HepG2 (cell line): ENCODE measurements at places on chromosomes 11 and 22.
A peak's percentile ranks its signal among the peaks of the same experiment; 100 is the strongest.

GRCh38 chr11:119729951-119730613 lies 1.1 kb upstream of the NECTIN1 start:
- no peak for DNase-seq

DNA sequence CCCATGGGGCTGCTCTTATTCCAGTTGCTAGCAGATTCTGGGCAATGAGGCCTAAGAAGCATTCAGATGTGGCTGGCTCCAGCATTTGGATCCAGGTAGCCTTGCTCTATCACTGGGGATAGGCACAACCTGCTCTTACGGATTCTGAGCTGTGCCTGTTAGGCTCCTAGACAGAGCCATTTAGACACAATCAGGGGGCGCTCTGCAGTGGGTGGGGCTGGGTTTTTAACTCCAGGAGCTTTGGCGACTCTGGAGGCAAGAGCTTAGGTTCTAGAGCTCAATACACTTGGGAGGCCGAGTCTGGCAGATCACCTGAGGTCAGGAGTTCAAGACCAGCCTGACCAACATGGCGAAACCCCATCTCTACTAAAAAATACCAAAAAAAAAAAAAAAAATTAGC lies 32.0 kb downstream of the KCNC1 start:
- DNase-seq: no peak

GRCh38 chr11:96506041-96506440 lies 116.2 kb downstream of the JRKL start:
- DNase-seq: no peak

DNA sequence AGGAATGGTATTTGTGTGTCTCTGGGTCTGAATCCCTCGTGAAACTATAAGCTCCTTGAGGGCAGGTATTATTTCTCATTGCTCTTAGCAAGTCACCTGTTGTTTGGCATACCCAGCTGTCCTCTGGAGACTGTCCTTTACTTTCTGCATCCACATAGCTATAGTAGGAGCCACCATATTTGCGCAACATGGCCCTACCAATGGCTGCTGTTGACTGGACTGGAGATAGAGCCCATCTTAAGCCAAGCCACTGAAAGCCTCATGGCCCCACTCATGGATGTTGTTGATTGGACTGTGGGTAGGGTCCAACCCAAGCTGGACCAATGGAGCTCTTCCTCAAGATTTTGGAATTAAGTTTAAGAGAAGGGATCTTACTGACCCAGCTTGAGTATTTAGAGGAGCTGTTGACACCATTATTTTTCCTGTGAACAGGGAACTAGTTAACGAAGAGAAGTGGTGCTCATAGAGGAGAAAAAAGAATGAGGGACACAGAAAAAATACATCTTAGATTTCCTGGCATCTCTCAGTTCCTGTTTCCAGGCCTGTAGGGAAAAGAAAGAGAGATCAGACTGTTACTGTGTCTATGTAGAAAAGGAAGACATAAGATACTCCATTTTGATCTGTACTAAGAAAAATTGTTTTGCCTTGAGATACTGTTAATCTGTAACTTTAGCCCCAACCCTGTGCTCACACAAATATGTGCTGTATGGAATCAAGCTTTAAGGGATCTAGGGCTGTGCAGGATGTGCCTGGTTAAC lies 47.2 kb downstream of the LRRC74B start:
- no peak for DNase-seq

DNA sequence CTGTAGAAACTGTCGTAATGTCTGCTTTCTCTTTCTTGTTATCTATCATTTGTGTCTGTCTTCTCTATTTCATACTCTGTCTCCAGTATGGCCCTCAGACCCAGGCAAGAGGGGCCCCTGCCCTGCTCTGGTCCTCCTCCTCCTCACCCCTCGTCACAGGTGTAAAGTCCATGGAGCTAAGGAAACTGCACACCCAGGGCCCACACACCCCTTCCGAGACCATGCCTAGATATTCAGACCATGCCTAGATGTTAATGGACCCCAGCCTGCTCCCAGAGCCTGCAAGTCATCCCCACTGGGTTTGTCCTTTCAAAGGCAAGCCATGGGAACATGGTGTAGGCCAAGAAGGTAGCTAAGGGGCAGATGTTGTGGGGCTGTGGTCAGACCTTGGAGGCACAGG lies 24.1 kb upstream of the ANO1 start:
- DNase-seq: no peak

- DNase-seq: no peak
Measured at GRCh38 chr22:43566561-43567332, 154.9 kb downstream of the MPPED1 start.

DNA sequence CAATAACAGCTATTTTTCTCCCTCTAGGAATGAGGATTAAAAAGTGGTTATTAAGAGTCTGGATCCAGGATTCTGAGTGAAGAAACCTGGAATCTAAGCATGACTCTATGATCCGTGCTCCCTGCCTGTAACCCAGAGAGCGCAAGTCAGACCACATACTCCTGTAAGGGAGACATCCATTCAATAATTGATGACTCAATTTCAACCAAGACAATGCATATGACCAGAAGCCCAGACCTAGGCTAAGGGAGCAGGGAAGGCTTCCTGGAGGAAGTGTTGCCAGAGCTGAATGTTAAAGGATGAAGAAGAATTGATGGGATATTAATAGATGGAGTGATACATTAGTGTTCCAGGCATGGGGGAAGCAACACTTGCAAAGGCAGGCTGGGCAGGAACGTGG lies 13.8 kb upstream of the PAMR1 start:
- no peak for DNase-seq

- no peak for DNase-seq
Measured at GRCh38 chr11:96113193-96113681, 189.3 kb upstream of the MTMR2 start.

DNA sequence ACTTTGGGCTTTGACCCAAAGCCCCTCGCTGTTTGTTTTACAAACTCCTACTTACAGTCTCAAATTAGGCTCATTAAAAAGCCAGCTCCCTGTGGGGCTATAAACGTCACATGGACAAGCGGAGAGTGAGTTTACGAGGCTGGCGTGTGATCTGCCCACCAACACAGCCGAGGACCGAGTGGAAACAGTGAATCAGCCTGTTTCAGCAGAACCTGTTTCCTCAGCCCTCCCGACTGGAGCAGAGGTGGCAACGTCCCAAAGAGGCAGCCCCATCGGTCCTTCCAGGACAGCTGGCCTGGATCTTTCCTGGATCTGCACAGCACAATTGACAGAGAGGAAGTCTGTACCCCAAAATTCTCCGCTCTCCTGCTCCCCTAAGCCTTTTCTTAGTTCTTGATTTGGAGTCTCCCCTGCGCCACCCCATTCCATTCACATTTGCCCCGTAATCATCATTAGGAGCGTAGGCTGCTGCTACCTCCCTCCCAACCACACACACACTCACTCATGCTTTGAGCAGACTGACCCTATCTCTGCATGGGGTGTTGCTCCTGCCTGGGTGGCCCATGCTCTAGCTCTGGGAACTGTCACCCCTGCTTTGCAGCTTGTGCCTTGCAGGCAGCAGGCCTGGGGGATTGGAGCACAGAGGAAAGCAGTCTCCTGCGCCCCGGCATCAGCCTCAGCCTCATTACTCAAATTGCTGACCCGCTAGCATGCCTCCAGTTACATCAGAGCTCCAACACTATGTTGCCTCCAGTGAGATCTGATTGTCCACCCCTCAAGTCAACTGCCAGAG lies 117.8 kb downstream of the NAT10 start:
- DNase-seq: no peak

- no peak for DNase-seq
Measured at GRCh38 chr11:104846216-104846615, 52.0 kb downstream of the CASP12 start.

DNA sequence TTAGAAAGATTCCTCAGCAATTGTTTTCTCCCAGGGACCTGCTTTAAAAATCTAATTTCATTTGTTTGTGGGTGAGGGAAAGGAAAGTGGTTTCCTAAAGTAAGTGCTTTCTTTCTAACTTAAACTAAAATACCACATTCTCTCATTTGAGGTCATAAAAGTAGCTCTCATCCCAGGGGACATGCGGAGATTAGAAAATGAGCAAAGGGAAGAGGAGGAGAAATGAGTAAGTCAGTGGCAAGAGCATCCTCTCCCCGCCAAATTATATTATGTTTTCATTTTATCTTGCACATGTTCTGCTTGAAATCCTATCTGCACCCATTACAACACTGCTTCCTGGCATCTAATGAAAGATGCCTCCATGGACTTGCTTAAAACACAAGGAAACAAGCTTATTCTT lies 191.4 kb downstream of the ARHGAP42 start:
- DNase-seq: no peak

- DNase-seq: no peak
Measured at GRCh38 chr11:9577556-9577955, 4.1 kb downstream of the WEE1 start.

DNA sequence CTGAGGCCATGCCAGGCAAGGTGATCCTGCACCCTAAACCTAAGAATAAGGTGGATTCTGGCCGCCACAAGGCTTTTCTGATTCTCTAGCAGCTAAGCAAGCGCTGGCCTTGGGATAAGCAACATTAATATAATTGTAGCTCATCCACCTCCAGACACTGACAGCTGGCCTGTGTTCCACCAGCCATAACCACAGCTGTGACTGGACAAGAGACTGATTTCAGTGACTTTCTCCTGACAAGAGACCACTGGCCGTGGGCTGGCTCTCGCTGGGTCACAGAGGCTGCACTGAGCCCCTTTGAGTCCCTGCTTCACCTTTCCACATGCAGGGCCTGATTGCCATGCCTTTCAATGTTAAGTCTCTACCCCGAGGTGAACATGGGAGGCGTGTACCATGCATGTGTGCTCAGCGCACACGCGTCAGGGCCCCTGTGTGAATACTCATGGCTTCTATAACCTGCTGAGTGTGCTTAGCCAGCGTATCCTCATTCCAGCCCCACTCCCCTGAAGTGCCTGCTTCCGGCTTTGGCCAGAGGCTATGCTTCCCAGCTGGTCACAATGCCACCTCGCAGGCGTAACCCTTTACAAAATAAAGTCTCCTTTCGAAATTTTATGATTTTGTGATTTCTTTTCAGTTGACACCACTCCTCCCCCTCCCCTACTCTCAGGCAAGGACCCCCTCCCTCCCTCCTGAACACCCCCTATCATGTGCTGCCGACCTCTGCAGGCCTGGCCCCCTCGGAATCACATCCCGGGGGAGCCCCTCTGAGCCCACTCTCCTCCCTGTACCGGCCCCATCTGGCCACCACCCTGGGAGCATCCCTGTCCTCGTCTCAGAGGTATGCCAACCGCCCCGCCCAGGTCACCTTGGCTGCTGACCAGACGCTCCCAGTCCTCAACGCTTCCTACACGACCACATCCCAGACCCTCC lies 128.1 kb downstream of the CTTN start:
- DNase-seq: no peak

DNA sequence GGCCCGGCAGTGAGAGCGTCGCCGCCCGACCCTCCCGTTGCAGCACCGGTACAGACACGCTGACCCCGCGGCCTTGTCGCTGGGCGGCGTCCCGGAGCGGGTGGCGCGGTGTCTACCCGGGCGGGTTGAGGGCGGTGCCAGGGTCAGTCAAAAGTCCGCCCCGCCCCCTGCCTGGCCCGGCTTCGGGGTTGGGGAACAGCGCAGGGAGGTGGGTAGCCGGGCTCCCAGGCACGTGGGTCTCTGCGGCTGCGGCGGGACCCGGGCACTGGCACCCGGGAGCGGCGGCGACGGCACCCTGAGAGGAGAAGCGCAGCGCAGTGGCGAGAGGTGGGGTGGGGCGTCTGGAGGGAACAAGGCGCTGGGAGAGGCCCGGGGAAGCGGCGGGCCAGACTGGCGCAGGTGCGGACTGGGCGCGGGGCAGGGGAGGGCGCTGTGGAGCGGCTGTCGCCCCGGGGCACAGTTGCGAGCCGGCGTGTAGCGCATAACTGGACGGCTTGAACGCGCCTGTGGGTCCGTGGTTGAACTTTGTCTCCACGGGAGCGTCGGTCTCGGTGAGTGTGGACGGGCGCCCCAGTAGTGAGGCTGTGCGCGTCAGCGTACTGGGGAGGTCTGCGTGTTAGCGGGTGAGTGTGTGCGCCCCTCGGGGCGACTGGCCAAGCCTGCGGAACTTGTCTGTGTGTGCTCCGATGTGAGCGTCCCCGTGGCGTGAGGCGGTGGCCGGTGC lies at the start of gene P2RY2:
Gene P2RY2, plus strand, starts transcription at position 176 of the 724 bp plus-strand sequence. CDS start 15,879 bp downstream, outside the sequence.
- DNase-seq: peak; percentile 53

- no peak for DNase-seq
Measured at GRCh38 chr11:42319921-42320320, 860.5 kb upstream of the LRRC4C start.

GRCh38 chr22:46457502-46458488 lies 79.6 kb downstream of the CELSR1 start:
- no peak for DNase-seq

- DNase-seq: no peak
Measured at GRCh38 chr11:128361451-128362020, 225.8 kb downstream of the ETS1 start.

GRCh38 chr11:10568486-10568941 lies at the start of gene LYVE1:
Gene LYVE1 (minus strand): TSS chr11:10568665. CDS start chr11:10568532, 133 bp downstream.
- peak; percentile 65 for DNase-seq

DNA sequence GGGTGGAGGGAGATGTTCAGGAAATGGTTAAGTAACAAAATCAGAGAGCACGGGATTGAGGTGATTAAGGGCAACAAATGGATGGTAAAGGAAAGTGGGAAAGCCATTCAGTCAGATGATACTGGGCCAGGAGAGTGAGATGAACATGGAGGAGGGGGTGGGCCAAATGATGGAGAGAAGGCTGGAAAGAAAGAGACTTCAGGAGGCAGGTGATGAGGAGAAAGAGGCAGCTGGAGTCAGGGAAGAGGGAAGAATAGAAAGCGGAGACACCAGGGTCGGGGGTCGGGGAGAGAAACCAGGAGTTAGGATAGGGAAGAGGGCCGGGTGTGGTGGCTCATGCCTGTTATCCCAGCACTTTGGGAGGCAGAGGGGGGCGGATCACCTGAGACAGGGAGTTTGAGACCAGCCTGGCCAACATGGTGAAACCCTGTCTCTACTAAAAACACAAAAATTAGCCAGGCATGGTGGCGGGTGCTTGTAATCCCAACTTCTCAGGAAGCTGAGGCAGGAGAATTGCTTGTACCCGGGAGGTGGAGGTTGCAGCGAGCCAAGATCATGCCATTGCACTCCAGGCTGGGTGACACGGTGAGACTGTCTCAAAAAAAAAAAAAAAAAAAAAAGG lies 4.7 kb upstream of the KDM2A start:
- DNase-seq: no peak

- DNase-seq: no peak
Measured at GRCh38 chr11:40314327-40314726, 1145.1 kb downstream of the LRRC4C start.

GRCh38 chr11:44258190-44258489 lies 51.8 kb downstream of the ALX4 start:
- no peak for DNase-seq

DNA sequence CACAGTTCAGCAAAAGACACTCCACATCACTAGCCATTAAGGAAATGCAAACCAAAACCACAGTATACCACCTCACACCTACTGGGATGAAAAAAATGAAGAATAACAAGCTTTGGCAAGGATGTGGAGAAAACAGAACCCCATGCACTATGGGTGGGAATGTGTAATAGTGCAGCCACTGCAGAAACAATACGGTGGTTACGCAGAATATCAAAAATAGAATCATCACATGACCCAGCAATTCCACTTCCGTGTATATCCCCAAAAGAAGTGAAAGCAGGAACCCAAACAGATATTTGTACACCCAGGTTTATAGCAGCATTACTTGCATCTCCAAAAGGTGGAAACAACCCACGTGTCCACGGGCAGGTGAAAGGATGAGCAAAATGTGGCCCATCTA lies 20.8 kb downstream of the CARS1 start:
- no peak for DNase-seq

GRCh38 chr11:85827748-85828639 lies 17.1 kb upstream of the SYTL2 start:
- no peak for DNase-seq

GRCh38 chr11:6646918-6647679 lies 8.5 kb downstream of the DCHS1 start:
- DNase-seq: no peak

- no peak for DNase-seq
Measured at GRCh38 chr11:129747071-129747470, 68.6 kb upstream of the TMEM45B start.
